Left cardiac atrium (tissue), 4 donors: ENCODE measurements at places on chromosomes 1 and 21. TPM values are rescaled to one million over a fixed set of nuclear protein-coding genes. Genes with fewer than 3 reads are reported as not detected.

The NEK2 gene
- 0.18 TPM for total RNA-seq

The KCNJ9 gene
- total RNA-seq, result not detected

DNA sequence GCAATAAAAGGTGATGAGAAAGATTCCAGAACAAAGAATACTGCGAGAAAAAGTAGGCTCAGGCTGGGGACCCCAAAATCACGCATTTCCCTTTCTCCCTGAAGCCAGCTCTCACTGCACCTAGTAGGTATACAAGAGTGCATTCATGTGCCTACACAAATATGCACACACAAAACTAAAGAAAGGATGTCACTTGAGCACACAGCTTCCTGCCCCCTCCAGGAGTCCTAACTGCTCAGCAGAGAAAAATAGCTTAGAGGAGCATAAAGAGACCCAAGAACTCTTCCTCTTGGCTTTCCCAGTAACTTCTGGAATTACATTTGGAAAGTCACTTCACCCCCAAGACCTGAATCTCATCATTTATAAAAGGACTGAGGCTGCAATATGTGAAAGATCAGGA lies 38.0 kb downstream of the JAK1 start:
- no peak for DNase-seq

DNA sequence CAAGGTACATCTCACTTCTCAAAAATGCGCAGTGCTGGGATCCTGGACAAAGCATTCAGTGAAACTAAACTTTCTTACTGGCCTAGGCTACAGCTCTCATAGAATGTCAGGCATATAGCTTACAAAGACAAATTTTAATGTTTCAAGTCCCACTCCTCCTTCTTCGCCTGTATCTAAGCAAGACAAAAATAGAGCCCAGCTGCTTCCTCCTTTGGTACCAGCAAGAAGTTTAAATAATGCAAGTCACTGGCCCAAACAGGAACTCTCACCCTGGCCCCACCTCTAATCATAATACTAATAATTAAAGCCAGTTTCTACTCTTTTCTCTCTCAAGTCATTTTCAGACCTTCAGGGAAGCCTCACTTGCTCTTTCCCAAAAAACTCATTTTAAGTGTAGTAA lies 1267.9 kb downstream of the MRPL39 start:
- DNase-seq, result no peak

The CLDN14 gene
- not detected for total RNA-seq

- DNase-seq, result no peak
Measured at GRCh38 chr1:47003896-47004403, 19.5 kb upstream of the CYP4X1 start.

DNA sequence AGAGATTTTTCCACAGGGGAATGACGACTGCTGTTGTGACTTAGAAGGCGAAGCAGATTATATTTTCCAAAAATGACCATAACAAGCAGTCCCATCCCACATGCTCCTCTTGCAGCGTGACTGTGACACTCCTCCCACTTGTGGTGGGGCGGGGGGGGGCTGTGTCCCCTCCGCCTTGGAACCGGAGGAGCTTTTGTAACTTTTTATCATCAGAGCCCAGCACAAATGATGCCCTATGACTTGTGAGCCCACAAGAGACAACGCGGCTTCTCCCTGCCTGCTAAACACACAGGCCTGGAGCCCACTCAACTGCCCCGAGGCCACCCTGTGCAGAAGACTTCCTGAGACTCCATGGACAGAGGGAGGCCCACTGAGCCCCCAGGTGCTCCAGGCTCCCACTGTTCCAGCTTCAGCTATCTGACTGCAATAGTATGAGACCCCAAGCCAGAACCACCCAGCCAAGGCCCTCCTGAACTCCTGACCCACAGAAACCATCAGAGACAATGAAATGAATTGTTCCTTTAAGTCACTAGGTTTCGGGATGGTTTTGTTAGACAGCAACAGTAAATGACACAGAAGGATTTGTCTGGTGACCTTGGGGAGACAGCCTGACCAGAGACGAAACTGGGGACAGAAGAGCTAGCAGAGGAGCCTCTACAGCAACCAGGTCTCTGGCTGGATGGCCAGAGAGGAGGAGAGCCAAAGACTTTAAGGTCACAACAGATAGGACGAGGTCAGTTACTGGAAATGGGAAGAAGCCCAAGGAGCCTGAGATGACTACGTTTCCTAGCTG lies 58.8 kb downstream of the CAPZB start:
- peak; percentile 34 for DNase-seq

DNA sequence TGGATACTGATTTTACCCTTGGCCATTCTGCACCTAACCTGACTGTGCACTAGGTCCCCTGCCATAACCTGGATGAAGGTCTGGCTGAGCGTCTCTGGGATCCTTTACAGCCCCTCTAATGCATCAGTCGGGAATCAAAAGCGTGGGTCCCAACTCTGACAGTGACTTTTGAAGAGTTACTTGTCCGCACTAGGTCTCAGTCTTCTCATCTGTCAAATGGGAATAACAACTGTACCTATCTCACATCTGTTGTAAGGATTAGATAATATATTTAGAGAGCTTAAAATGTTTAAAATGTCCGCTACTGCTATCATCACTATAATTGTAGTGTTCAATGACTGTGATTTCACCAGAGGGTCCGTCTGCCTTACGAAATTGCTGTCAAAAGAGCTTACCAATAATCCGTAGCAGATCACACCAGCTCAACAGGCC lies 746 bp downstream of the TADA1 start:
- DNase-seq, result no peak

The PCBP3 gene
- 5.9 TPM for total RNA-seq

DNA sequence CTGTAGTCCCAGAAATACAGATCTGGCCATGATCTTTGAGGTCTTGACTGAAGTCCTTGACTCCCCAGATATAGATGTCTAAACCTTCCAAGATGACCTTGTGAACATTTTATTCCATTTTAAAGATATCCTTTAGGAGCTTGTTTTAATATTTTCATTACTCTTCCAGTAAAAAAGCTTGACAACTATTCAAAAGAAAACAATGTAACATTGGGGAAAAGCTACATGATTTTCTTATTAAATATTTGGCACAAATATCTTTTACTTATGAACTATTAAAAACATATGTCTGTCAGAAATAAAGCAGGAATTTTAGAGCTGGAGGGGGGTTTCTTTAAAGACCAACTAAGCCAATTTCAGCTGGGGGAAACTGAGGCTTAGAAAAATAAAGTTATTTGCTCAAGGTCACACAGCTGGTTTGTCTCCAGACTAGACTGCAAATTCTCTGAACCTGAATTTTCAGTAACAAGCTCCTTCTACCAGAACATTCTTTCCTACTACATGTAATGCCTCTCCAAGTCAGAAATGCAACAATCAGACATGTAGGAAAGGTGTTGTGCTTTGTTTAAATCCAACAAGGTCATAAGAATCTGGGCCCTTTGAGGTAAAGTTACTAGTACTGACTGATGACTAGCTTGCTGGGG lies 67.0 kb upstream of the PTCH2 start:
- no peak for DNase-seq

The AADACL4 gene
- total RNA-seq, result not detected

GRCh38 chr1:226086776-226087175 lies 24.3 kb downstream of the H3-3A start:
- peak; percentile 3 for DNase-seq

DNA sequence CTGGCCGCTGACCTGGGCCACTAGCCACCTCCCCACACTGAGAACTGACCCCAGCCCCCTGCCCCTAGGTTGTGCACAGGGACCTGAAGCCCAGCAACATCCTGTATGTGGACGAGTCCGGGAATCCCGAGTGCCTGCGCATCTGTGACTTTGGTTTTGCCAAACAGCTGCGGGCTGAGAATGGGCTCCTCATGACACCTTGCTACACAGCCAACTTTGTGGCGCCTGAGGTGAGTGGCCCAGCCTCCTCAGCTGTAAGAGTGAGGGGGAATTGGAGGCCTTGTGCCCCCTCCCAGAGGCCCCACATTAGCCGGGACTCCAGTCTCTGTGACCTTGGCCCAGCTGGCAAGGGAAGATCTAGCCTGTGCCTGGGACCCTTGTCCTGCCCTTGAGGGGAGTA lies 41.8 kb downstream of the RPS6KA1 start:
- no peak for DNase-seq

GRCh38 chr1:23013657-23014056 lies 2.0 kb downstream of the TEX46 start:
- DNase-seq, result no peak

GRCh38 chr21:16078382-16078781 lies 348.6 kb downstream of the USP25 start:
- no peak for DNase-seq

- no peak for DNase-seq
Measured at GRCh38 chr1:22139066-22139594, 3.8 kb downstream of the WNT4 start.

The CYYR1 gene
- total RNA-seq, result 19.9 TPM

DNA sequence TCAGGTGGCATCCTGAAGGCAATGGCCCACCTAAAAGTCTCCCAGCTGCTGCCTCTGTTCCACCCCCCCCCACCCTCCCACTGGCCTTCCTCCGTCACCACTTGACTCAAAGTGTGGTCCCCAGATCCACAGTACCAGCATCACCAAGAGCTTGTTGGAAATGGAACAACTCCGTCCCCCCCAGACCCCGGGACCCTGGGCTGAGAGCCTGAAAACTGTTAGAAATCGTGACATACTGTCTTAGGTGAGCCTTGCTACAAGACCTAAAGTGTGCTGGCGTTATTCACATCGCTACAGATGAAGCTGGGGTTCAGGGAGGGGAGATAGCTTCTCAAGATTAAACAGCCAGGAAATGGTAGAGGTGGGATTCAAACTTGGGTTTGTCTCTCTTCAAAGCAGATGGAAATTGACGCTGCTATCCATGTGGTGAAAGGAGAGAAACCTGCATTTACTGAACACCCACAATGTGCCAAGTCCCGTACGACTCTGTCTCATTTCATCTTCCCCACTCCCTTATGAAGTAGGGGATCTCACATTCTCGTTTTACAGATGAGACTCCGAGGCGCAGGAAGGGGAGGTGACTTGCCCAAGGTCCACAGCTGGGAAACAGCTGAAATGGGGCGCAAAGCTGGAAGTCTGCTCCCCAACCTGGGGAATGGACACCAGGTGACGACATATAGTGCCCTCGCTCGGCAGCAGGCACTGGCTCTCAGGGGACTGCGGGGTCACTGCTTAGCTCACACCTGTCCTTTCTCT lies 52.8 kb upstream of the IFFO2 start:
- DNase-seq, result no peak

GRCh38 chr1:111742938-111743549 lies 3.8 kb upstream of the INKA2 start:
- no peak for DNase-seq

DNA sequence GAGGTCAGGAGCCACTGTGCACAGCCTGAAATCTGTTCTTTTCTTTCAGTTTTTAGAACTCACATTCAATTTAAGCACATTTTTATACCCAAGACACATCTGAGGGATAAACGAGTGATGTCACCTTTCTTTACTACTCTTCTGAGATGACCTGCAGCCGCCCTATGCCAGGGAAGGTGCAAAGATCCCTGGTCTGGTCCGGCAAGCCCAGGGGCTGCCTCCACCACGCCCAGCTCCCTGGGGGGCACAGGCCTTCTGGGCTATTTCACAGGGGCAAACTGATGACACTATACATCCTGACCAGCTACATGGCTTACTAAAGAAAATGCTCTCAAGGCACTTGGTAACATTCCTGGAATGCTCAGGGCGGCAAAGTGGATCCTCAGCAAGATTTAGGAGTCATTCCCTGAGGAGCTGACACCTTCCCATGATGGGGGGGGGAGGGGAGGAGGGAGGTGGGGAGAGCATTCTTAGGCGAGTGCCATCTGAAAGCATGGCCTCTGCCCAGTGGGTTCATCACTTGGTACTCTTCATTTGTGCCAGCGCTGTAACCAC lies 11.3 kb downstream of the MRAP start:
- DNase-seq, result no peak

GRCh38 chr1:198672124-198672523 lies 33.3 kb downstream of the PTPRC start:
- DNase-seq, result no peak

- DNase-seq, result no peak
Measured at GRCh38 chr1:99725996-99726395, 40.4 kb downstream of the FRRS1 start.
